Upper lobe of right lung (tissue), 1 donor: ENCODE measurements at places on chromosomes 5 and 9.

- DNase-seq, result no peak
These were observed 37.7 kb downstream of the IPO11 start for GRCh38 chr5:62450259-62450658.

DNA sequence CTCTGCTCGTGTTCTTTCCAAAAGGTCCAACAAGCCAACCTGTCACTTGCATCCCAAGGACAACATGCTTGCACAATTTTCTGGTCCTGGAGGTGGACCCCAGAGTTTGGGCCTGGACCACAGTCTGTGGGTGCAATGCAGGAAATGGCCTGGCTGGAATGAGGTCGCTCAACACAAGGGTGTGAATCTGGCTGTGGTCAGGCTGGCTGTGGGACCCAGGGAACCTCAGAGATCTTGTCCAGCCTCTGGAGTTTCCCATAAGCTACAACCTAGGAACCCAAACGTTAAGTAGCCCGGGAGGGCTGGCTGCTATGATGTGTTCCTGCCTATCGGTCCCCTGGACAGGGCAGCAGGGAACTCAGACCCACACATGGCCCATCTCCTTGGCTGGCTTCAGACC, 15.4 kb downstream of the TBC1D9B start:
- no peak for DNase-seq

DNA sequence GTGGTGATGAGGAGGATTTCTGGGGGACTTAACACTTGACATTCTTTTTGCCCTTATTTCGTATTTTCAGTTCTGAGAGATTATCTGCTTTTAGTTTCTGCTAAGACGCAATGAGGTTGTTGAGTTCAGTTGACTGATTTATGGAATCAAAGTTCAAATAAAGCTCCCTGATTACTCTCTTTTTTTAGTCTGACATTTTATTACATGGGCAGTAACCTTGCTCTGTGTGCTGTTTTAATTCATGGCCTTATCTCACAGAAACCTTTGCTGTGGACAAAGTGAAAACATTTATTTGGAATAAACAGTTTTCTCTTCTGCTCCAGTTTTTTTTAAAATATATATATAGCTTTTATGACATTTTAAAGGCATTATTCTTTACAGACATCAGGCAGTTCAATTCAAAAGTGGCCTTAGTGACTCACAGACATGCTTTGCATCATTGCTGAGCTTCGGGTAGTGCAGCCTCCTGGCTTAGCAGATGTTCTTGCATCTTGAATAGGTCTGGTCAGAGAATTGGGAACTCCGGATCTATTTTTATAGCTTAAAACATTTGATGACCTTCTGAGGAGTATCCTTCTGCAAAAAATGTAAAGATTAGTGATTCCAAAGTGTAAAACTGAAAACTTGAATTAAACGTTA, 162.9 kb downstream of the FAM170A start:
- no peak for DNase-seq

- DNase-seq, result no peak
These were observed 321.0 kb upstream of the TRPC7 start for GRCh38 chr5:136686192-136686872.

DNA sequence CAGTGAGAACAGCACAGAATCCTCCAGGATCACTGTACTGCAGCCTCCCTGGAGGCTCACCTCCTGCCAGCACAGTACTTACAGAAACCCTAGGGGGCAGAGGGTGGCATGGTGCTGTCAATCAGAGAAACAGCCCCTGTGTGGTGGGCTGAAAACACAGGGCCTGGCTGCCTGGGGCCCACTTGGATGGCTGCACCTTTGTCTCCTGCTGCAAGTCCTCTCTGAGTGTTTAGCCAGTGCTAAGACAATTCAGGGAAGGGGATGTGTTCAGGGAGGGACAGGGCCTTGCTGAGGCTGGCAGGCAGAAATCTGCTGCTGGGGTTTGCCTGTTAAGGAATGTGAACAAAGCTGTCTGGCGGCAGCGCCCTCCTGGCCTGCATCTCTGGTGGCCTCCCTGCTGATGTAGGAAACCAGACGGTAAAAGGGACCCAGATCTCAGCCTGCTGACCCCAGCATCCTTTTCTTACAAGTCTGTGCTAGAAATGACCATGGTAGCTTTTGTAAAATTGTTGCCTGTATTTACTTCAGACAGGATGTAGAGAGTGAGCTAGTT, 39.5 kb downstream of the PRRC2B start:
- peak; percentile 25 for DNase-seq

DNA sequence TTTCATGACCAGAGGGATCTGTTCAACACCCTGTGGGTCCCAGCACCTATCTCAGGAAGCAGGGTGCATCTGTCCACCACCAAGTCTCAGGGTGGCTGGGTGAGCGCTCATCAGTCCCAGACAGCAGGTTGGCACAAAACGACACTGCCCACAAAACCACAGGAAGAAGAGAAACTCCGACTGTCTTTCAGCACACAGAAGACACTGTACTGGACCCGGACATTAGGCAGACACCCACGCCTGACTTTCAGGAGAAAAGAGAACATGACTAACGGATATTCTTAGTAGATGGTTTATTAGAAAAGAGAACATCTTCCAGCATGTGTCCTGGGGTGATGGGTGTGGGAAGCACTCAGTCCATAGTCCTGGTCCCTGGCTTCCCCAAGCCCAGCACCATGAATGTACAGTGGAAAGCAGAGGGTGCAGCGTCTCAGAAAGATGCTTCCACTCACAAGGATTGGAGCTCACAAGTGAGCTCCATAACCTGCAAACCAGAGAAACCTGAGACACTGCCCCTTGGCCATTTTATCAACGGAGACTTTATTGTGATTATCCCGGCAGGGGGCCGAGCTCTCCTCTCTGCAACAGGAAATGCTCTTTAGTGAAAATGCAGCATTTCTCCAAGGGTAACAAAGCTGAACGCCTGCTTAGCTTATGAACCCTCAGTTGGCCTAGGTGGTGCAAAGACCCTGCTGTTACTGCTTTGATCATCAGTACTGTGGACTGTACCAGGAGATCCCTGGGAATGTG, 35.8 kb upstream of the LCP2 start:
- no peak for DNase-seq

- no peak for DNase-seq
These were observed 104.9 kb upstream of the FTMT start for GRCh38 chr5:121746763-121747162.

DNA sequence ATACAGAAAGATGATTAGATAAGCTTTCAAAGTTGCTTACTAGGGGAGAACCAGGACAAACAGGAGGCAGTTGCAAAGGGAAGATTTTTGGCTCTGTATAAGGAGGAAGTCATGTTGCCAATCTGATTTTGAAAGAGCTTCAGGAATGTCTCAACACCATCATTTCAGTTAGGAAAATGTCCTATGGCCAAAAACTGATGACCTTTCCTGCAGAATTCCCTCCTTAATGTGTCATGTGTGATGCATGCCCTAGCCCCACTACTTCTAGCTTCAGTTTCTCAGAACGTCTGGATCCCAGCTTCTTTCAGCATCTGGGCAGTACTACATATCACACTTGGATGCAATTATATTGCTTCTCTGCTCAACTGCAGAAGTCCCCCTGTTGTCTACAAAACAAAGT, 211.5 kb upstream of the NREP start:
- DNase-seq, result no peak

- DNase-seq, result no peak
These were observed 99.2 kb downstream of the IRX1 start for GRCh38 chr5:3694819-3695218.

- DNase-seq, result no peak
These were observed 14.6 kb upstream of the TCF7 start for GRCh38 chr5:134099939-134100282.

DNA sequence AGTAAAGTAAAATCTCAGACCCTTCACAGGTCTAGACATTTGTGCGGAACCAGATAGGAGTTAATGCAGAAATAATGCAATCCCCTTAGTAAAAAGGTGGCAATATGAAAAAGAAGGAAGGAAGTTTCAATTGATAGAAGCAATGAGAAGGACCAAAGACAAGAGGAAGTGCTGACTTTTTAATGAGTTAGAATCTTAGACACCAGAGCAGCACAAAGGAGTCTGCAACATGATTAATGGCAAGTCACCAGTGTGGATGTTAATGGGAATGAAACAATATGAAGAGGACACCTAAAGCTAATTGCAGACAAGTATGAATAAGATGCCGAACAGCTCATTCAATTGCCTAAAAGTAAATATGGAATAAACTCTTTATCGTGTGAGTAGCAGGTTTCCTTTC, 50.9 kb downstream of the MEGF9 start:
- DNase-seq, result no peak

GRCh38 chr9:105341434-105342146, 97.1 kb downstream of the SLC44A1 start:
- DNase-seq, result no peak

DNA sequence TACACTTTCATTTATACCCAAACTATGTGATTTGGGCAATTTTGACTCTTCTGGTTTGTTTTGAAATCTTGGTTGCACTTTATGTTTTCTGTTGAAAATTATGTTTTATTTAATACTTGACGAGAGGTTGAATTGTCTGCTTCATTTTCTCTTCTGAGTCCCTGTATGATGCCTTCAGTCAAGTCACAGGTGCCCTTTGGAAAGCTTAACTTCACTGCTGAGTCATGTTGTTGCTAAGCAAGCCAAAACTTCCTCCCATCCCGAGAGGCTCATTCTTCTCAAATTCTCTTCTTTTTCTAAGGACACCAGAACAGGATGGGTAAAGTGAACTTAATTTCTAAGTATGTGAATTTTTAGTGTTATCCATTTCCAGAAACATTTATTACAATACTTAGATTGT, 455.3 kb upstream of the PTGER4 start:
- DNase-seq, result no peak

- DNase-seq, result no peak
These were observed 1647.4 kb upstream of the CDH9 start for GRCh38 chr5:28685794-28686193.

DNA sequence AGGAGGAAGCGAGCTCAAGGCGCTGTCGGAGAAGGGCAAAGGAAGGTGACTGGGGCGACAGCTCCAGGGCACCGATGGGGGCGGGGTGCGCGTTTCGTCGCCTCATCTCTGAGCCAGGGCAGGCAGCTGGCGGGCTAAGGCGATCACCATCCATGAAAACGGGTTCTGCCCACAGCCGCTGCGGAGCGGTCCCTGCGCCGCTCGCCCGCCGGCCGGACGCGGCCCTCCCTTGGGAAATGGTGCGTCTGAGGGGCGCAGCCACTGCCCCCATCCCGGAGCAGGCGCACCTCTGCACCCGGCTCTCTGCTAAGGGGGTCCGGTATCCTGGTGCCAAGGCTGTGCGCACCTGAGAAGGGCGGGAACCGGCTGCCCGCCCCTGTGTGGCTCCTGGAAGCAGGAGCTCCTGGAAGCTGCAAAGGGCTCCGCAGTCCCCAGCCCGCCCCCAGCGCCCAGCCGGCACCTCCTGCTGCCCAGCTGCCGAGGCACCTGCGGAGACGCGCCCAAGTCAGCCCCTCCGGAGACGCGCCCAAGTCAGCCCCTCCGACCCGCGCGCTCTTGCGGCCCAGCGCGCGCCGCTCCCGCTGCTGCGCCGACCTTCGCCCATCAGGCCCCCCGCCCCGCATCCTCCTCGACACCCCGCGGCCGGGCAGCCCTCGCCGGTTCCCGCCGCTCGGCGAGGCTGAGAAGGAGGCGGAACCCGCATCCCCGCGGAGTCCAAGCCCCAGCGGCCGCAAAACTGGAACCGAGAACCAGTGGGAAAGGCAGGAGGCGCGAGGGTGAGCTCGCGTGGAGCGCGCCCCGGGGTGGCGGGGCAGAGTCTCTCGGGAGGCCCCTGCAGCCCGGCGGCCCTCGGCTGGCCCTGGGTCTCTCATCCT, 757 bp downstream of the ANKRD34B start:
- DNase-seq, result no peak

- DNase-seq, result no peak
These were observed 1.6 kb upstream of the CD72 start for GRCh38 chr9:35619800-35620158.

DNA sequence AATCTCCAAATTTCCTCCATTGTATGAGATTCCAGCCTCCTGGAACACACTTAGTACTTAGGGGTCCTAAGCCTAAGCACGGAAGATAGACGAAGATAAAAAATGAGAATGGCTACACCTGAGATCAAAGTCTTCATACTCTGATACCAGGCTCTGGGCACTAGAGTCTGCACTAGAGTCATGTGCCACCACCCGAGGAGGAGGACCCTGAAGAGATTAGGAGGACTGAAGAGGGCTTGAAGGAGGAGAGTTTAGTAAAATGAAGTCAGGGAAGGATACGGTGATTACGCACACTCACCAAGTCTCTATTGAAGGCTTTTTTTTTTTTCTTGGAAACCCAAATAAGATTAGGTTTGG, 573 bp upstream of the SPATA24 start:
- DNase-seq, result no peak

- no peak for DNase-seq
These were observed 77.5 kb upstream of the PANK3 start for GRCh38 chr5:168656633-168657032.

DNA sequence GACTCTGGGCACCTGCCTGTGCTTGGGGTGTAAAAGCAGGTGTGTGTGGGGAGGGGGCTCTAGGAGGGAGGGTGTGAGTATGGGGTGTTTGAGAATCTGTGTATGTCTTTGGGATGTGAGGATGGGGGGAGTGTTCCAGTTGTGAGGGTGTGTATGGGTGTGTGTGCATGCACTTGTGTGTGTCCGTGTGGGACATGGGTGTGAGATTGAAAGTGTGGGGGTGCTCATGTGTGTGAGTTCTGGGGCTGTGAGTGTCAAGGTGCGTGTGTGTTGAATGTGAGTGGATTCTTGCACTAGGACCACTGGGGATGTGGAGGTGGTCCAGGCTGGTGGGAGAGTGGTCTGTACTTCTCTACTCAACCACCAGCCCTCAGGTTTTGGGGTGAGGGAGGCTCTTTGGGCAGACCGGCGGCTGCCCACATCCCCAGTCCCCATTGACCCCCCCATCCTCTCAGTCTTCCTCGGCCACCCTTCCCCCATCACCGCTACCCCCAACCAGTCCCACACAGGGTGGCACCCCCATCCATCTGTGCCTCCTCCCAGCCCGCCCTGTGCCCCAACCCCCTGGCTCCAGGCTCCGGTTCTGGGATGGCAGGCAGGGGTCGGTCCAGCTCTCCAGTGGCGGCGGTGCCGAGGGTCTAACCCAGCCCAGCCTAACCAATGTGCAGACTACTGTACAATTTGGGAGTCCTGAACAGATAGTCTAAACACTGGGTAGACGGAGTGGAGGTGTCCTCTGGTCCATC, 31.5 kb downstream of the GOLGA2 start:
- DNase-seq, result no peak

DNA sequence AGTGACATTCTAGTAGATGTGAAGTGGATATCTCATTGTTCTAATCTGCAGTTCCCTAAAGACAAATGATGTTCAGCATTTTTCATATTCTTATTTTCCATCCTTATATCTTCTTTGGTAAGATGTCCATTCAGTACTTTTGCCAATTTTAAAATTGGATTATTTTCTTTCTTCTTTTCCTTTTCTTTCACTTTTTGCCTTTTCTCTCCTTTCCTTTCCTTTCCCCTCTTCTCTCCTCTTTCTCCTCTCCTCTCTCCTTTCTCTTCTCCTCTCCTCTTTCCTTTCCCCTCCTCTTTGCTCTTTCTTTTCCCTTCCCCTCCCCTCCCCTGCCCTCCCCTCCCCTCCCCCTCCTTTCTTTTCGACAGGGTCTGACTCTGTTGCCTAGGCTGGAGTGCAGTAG, 10.1 kb downstream of the ZFYVE16 start:
- DNase-seq, result no peak

GRCh38 chr9:69001921-69002320, 12.0 kb downstream of the PRKACG start:
- DNase-seq, result no peak

GRCh38 chr5:165137701-165138100, 1632.3 kb downstream of the MAT2B start:
- no peak for DNase-seq
